ENCODE measurements at places on chromosomes 13 and 19.

DNA sequence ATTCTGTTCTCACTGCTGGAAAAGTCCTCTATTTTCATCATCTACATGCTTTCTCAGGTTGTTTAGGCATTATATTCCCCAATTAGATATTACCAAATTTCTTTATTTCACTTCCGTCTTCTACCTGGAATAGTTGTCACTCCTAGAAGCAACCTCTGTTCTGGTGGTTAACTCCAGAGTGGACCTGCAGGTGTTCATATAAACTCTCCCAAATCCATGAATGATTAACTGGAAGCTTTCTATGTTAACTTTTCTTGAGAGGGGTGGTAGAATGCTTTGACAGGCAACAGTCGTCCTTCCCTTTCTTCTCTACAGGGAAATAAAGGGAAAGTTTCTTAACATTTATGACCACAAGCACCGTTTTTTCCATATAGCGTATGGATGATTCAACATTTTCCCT is 48.4 kb upstream of the UFM1 start:
- DNase-seq, result no peak

- DNase-seq, result peak; percentile 90
Observed at GRCh38 chr19:42850981-42851717, 28.4 kb downstream of the PSG1 start.

DNA sequence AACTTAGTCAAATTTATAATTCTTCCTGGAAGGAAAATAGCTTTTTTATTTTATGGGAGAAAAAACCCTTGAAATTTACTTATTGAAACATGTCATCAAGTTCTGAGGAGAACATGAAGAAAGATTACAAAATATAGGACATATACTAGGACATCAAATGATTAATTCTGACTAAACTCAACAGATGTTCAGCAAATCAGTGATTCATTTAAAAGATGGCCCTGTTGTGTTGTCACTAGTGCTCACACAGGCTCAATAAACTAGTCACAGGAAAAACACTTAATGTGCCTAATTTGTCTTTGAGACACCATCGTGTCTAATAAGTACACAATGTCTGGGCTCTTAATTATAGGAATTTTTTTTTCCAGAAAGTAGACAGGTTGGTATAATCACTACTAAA is 223.8 kb upstream of the TMTC4 start:
- DNase-seq, result no peak

DNA sequence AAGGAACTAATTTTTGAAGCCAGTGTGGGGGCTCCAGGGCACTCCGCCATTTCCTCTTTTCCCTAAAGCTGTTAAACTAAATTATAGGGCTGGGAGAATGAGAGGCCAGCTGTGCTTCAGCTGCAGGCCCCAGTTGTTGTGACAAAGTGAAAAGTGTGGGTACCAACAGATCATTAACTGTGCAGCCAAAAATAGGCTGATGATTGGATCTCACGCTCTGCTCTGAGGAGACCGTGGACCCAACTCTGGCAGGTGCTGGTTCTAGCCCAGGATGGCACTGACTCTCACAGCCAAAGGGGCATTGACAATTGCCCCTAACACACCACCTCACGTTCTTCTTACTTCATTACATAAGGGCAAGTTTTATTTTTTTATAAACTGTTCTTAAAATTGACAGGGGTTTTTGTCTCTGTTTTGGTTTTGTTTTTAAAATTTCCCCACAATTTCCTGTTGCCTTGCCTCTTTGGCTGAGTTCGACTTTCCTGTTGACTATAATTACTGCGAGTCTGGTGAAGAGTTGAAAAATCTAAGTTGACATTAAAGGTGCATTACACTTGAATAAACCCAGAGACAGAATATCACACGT is 391.0 kb downstream of the FGF9 start:
- no peak for DNase-seq

GRCh38 chr13:83265279-83265678 is 617.0 kb downstream of the SLITRK1 start:
- no peak for DNase-seq

Measured in AG09319 (cell line).